Stimulated activated CD8-positive, alpha-beta memory T cell treated with anti-CD3 and anti-CD28 coated beads, Interleukin-7, amount 100 ng/mL, for 1 hour (primary cell): ENCODE measurements at places on chromosomes 5 and 9.

GRCh38 chr9:22100626-22101025 is 91.5 kb upstream of the CDKN2B start:
- DNase-seq, result no peak

DNA sequence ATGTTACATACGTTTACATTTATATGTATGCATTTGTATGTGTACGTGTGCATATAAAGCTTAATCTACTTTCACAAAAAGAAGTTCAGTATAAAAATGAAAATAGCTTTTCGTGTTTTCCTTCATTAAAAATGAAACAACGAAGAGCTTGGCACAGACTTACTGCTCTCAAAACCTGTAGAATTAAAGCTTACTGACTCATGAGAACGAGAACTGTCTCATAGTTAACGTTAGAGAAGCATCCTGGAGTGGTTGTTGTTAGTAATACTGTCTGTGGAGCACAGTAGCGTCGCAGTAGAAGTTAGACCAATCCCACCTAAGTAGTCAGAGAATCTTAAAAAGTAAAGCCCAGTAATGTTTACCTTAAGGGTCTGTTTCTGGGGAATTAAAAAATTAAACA is 1.3 kb downstream of the MAT2B start:
- DNase-seq, result no peak

DNA sequence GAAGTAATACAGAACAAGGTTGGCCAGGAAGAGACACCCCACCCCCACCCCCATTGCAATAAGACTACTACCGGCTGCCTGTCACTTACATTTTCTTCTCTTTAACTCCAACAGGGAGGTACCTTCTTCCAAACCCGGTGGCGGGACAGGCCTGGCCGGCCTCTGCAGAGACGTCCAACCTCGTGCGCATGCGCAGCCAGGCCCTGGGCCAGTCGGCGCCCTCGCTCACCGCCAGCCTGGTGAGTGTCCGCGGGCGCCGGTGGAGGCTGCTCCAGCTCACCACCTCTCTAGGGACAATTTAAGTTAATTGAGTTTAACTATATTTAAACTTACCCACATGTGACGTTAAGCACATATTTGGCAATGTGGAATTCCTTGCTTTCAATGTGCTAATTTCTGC is 192.4 kb downstream of the MAST4 start:
- no peak for DNase-seq

DNA sequence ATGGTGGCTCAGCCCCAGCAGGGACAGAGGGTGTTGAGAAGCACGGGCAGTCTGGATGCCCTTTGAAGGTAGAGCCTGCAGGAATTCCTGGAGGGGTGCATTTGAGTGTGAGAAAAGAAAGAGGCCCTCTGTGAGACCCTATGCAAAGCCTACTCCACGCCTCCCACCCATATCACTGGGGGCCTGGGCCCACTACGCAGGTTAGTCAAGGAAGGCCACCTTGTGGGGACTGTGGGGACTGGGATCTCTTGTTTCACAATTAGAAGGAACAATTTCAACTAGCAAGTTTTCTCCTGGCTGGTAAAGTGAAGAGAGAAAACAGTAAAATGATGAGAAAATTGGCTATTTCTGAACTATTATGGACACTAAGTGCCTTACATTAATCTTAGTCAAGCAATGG is 486.2 kb upstream of the DAP start:
- DNase-seq, result no peak

DNA sequence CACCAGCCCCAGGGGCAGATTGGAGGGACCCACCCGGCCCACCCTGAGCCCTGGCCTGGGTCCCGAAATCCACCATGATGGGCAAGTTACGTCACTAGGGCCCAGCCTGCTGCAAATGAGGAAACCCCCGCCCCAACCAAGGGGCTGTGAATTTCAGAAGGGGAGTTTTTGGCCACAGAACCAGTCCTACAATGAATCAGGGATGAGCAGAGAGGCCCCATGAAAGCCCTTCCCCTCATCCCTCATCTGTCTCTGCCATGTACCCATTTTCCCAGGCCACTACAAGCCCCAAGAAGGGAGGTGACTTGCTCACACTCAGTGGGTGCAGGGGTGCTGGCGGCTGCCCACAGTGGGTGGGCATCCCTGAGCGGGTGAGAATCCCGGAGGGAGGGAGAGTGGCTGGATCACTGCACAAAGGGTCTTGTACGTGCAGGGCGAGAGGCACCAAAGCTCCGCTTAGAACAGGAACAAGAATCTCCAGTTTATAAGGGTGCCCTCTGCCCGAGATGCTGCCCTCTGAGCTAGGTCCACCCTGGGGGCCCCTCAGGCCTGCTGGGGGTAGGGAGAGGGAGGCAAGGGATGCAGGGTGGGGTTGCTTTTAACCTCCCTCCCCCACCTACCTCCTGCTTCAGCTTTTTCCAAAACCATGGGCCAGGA is 10.4 kb upstream of the TCF7 start:
- DNase-seq, result no peak

- DNase-seq, result no peak
These were observed 63.2 kb downstream of the PRR16 start for GRCh38 chr5:120527251-120527650.
